A549 treated with DMSO at 1 μM for 4 hours (cell line): ENCODE measurements at places on chromosomes 2 and 18. TPM values are rescaled to one million over a fixed set of nuclear protein-coding genes. Genes with fewer than 3 reads are reported as not detected.

The ERMN gene
- not detected in 5 replicates for total RNA-seq

The CTAGE1 gene
- not detected in 5 replicates for total RNA-seq

The TBC1D8 gene
- total RNA-seq, result 28.8 to 38.3 TPM (median 35.7 TPM) in 5 replicates

The LDLRAD4 gene
- total RNA-seq, result 0.45 to 2.0 TPM (median 1.7 TPM) in 5 replicates

The VIL1 gene
- 0.16 to 0.33 TPM (median 0.18 TPM) in 5 replicates for total RNA-seq

The FBXO48 gene
- 0.49 to 0.81 TPM (median 0.71 TPM) in 5 replicates for total RNA-seq

The ARHGAP28 gene
- 0.03 to 0.37 TPM (median 0.09 TPM) in 5 replicates for total RNA-seq

The RAD51AP2 gene
- total RNA-seq, result not detected in 5 replicates

The RAPGEF4 gene
- 0.16 to 0.35 TPM (median 0.21 TPM) in 5 replicates for total RNA-seq

The LRP1B gene
- not detected in 5 replicates for total RNA-seq

The SULT1C3 gene
- total RNA-seq, result not detected in 5 replicates
